GM19239 (cell line): ENCODE measurements at places on chromosomes 12 and 14.

- DNase-seq: no peak
Observed at GRCh38 chr12:106195621-106196027, 52.2 kb downstream of the CKAP4 start.

GRCh38 chr12:113273053-113273725 is 51.9 kb downstream of the TPCN1 start:
- DNase-seq: no peak

- no peak for DNase-seq
Observed at GRCh38 chr12:117002051-117002817, 91.5 kb downstream of the FBXW8 start.

- DNase-seq: no peak
Observed at GRCh38 chr12:13088496-13088895, 15.0 kb downstream of the GSG1 start.

DNA sequence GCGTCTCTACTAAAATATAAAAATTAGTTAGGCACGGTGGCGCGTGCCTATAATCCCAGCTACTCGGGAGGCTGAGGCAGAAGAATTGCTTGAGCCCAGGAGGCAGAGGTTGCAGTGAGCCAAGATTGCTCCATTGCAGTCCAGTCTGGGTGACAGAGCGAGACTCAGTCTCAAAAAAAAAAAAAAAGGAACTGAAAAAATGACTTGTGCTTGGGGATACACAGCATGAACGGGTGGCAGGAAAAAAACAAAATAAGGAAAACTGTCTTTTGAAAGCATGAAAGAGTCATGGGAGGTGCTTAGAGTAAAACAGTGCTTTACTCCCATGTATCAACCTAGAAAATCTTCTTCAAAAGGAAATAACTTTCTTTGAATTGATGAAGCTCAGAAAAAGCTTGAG is 80.8 kb downstream of the TMTC1 start:
- no peak for DNase-seq

- DNase-seq: no peak
Observed at GRCh38 chr12:12779529-12779928, 5.9 kb upstream of the APOLD1 start.

- peak; percentile 66 for DNase-seq
Observed at GRCh38 chr12:103441437-103442181, 54.2 kb downstream of the C12orf42 start.

DNA sequence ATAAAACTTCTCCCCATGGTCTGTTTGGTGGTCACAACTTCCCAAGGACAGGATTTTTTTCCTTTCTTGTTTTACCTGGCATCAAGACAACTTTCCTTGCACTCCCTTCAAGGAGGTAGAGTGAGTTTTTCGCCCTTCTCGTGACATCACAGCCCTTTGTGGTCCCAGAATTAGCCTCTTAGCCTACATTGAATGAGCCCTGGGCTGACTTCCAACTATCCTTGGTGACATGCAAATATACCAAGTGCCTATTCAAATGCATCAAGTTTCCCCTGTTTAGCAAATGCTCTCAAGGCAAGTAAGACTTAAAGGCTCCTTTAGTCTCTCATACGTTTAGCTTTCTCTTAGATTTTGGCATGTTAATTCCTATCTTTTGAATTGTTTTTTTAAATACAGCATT is 36.6 kb downstream of the TC2N start:
- DNase-seq: no peak

DNA sequence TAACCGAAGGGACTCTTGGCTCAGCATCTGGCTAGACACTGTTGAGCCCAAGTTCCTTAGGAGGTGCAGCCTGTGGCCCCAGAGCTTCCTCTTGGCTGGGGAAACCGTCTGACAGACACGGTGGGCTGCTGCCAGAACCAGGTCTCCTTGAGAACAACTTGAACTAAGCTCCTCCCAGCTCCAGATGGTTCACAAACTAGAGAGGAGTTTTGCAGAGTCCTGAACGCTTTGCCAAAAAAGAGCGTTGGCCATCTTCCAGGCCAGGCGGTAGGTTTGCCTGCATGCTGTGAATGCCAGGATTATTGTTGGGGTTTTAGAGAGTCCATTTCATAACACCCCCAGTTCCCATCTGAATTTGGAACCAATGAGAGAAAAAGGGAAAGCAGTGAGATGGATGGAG is 399.8 kb downstream of the RGS6 start:
- DNase-seq: no peak

DNA sequence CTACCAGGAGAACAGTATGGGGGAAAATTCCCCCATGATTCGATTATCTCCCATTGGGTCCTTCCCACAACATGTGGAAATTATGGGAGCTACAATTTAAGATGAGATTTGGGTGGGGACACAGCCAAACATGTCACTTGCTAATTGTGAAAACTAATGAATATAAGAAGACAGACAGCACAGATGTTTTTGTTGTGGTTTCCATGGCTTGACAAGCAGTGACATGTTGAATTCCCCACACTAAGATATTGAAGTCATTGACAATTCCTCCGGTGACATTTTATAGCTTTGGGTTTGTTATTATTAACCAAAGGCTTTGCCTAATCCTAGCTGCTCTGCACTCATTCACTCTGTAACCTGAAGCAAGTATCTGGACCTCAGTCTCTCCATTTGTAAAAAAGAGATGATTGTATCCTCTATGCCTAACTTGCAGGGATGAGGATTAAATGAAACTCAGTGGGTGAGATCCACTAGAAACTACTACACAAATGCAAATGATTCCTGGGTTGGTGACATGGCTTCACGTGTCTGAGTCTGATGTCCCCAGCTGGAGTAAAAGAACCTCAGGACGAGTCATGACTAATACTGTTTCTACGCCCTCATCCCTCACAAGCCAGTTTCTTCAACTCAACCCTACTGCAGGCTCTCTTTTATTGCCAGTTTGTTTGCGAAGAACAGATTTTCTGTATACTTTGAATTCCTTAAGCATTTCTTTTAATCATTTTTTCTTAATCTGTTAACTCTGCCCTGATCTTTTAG is 71.6 kb downstream of the ASCL1 start:
- no peak for DNase-seq

DNA sequence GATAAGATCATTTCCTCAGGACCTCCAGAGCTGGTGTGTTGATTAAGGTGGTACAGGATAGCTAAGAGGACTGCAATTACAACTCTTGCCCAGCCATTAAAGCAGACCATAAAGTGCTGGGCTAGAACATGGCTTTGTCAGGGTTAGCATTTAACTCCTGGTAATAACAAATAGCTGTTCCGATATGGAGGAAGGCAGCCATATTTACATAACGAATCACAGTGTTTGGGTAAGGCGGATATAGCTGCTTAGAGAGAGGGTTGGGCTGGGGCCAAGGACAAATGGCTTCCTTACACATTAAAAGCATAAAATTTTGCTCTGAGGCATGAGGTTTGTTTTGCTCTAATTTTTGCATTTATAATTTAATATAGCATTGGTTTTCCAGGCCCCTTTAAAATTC is 297.7 kb upstream of the DDHD1 start:
- no peak for DNase-seq

GRCh38 chr14:63517354-63517753 is 25.8 kb downstream of the PPP2R5E start:
- DNase-seq: no peak

- no peak for DNase-seq
Observed at GRCh38 chr14:29955087-29955486, 27.4 kb upstream of the PRKD1 start.

GRCh38 chr12:120169946-120170345 is 24.6 kb downstream of the GCN1 start:
- no peak for DNase-seq
